ENCODE measurements at places on chromosomes 4 and X.

- no peak for DNase-seq
These were observed 707 bp upstream of the UNC5C start for GRCh38 chr4:95549246-95550114.

GRCh38 chr4:2811830-2812611 is 19.1 kb downstream of the SH3BP2 start:
- DNase-seq = no peak

DNA sequence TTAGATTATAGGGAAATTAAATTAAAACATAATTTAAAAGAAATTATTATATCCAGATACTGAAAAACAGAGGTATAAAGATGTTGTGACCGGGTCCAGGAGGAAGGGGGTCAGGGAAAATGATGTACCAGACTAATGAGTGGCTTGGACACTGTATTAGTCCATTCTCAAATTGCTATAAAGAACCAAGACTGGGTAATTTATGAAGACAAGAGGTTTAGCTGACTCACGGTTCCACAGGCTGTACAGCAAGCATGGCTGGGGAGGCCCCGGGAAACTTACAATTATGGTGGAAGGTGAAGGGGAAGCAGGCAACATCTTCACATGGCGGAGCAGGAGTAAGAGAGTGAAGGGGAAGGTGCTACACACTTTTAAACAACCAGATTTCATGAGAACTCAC is 3.4 kb upstream of the FAM9B start:
- DNase-seq = no peak

- no peak for DNase-seq
These were observed 11.9 kb downstream of the ODAPH start for GRCh38 chr4:75567725-75568124.

GRCh38 chrX:133437356-133437755 is 22.1 kb upstream of the GPC4 start:
- DNase-seq = no peak

DNA sequence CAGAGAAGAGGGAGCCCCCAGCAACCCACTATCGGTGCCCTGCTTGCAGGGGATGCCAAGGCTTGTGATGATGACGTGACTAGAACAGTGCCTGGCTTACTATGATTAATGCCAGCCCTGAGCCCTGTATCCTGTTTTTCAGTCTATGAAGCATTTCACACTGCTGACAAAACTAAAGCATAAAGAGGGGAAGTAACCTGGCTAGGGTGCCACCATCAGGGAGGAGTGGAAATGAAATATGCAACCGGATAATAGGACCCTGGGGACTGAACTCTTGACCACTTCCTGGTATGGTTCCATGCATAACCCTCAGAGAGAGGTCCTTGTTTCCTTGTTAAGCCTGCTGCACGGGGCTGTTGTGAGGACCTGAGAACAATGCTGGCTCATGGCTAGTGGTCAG is 50.3 kb downstream of the MED28 start:
- DNase-seq = no peak

- DNase-seq = no peak
These were observed 43.0 kb downstream of the CXCL1 start for GRCh38 chr4:73912191-73912590.

Measured in AG04449 (cell line).